NCI-H2171 treated with DMSO at 0.1 percent for 48 hours (cell line): ENCODE measurements at places on chromosomes 12 and 14.

DNA sequence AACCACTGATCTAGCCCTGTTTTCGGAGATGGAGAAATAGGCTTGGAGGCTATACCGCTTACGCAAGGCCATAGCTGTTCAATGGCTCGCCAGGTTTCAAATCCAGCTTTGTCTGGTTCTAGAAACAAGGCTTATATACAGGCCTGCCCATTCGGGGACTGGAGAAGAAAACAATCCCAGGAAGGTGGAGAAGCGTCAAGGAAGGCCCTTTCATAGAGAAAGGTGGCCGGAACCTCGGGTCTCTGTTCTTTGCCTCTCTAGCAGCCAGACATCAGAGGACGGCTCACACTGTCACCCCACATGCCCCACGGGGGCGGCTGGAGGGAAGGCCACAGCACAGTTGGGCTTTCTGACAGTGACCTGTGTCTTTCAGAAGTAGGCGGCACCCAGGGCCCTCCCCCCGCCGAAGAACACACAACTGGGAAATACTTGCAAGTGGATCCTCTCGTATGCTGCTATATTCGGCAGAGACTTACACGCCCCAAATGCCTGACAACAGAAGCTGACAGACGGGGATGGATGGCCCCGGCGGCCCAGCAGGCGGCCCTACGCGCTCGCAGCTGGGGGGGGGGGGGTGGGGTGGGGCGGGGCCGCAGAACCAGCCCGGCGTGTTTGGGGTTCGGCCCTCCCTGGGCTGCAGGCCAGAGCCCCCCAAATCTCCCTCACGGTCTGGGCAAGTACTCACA lies 4.5 kb upstream of the SETD1B start:
- DNase-seq: peak; percentile 72

DNA sequence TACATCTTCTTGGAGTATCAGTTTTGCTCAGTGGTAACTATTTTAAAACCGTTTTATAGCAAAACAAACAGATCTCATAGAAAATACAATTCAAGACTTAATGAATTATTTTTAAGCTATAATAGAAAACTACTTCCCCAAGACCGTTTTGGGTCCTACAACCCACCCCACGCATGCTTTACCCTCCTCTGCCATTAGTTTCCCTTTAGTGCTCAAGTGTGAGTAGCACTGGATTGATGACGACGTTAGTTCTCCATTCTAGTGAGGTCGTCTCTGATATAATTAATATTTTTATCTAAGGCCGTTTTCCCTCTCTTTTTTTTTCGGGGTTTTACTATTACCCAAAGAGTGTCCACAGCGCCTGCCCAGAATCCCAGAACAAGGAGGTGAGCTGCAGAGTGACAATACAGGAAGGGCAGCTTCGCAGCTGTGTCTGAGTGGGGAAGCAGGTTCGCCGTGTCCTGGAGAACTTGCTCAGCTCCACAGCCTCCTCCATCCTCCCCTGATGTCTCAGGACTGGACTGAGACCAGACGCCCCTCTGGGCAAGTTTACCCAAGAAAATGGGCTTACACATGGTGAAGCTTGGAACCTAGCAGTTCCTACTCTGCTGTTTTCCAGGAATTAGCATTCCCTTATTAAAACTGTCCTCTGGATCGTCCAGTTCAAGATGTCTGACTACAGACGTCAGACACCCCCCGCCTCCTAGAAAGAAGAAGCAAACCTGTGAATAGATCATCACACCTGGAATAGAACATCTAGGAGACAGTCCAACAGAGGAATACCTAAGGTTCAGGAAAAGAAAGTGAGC lies 31.9 kb upstream of the MON2 start:
- no peak for DNase-seq

GRCh38 chr14:63752449-63753169 lies 24.7 kb upstream of the SGPP1 start:
- no peak for DNase-seq

GRCh38 chr12:108332791-108333382 lies 6.2 kb downstream of the CMKLR1 start:
- no peak for DNase-seq

DNA sequence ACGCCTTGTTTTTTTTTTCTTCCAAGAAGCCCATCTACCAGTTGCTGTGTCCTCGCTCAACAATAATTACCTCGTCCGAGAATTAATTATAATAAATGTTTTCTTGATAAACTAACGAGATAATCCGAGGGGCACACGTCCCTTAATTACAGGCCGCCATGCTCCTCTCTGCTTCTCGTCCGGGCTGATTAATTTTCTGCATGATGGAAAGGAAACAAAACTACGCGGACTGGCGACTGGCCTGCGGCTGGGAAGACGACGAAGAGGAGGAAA lies 2.2 kb downstream of the OTX2 start:
- DNase-seq: no peak

- DNase-seq: peak; percentile 50
Observed at GRCh38 chr14:90406384-90406798, 9.6 kb downstream of the CALM1 start.

- DNase-seq: no peak
Observed at GRCh38 chr14:52269100-52269499, 1.6 kb downstream of the PTGDR start.

GRCh38 chr14:96280104-96280503 lies 24.1 kb downstream of the BDKRB1 start:
- no peak for DNase-seq

GRCh38 chr12:67589078-67589477 lies 59.5 kb upstream of the DYRK2 start:
- DNase-seq: no peak

DNA sequence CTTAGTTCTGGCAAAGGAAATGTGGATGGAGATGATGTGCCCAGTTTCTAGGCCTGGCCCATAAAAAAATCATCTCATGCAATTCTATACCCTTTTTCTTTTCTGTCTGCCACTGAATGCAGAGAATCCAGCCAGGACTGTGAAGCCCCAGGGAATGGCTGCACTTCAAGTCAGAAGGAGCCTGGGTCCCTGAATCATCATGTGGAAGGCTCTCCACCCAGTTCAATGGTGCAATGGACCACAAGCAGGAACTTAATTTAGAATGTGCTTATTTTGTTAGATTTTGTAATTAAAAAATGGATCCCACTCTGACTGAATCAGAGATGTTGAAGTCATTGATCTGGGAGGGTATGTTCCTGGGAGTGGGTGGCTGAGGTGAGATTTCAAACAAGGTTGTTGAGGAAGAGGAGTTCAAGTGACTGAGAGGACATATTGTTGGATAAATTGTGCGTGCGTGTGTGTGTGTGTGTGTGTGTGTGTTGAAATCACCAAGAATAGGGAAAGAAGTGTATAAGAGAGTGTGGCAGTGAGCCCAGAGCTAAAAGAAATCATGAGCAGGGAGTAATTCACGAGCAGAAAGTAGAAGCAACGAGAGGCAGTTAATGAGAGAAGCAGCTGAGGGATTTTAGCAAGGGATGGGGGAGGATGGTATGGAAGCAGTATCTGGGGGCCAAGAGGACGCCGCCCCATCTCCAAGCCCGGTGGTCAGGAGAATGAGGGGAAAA lies 125.4 kb downstream of the TMX1 start:
- DNase-seq: no peak

- no peak for DNase-seq
Observed at GRCh38 chr14:92502541-92503286, 10.9 kb upstream of the RIN3 start.

DNA sequence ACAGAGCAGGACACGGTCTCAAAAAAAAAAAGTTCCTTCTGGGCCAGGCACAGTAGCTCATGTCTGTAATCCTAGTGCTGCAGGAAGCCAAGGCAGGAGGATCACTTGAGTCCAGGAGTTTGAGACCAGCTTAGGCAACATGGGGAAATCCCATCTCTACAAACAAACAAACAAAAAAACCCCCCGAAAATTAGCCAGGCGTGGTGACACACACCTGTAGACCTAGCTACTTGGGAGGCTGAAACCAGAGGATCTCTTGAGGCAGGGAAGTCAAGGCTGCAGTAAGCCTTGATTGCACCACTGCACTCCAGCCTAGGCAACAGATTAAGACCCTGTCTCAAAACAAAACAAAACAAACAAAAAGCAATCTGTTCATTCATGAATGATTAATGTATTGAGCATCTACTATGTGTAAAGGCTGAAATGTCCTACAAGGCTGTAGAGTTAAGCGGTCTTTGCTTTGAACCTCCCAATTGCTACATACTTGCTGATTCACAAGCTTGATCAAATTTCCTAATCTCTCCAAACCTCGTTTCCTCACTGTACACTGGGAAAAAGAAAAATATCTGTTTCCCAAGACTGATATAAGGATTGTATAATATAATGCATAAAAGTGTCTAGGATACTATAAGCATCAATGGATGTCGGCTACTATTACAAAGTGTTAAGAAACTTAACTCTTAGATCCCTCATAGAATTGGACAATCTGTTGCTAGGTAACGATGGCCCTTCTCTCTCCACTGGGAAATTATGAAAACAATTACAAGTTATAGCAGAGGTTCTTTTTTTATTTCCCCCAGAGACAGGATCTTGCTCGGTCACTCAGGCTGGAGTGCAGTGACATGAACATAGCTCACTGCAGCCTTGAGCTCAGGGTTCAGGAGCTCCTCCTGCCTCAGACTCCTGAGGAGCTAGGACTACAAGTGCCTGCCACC lies 7.9 kb upstream of the RILPL2 start:
- DNase-seq: no peak

GRCh38 chr12:67367843-67368242 lies 98.7 kb downstream of the CAND1 start:
- no peak for DNase-seq

- no peak for DNase-seq
Observed at GRCh38 chr12:12510141-12510540, 52.5 kb downstream of the DUSP16 start.

DNA sequence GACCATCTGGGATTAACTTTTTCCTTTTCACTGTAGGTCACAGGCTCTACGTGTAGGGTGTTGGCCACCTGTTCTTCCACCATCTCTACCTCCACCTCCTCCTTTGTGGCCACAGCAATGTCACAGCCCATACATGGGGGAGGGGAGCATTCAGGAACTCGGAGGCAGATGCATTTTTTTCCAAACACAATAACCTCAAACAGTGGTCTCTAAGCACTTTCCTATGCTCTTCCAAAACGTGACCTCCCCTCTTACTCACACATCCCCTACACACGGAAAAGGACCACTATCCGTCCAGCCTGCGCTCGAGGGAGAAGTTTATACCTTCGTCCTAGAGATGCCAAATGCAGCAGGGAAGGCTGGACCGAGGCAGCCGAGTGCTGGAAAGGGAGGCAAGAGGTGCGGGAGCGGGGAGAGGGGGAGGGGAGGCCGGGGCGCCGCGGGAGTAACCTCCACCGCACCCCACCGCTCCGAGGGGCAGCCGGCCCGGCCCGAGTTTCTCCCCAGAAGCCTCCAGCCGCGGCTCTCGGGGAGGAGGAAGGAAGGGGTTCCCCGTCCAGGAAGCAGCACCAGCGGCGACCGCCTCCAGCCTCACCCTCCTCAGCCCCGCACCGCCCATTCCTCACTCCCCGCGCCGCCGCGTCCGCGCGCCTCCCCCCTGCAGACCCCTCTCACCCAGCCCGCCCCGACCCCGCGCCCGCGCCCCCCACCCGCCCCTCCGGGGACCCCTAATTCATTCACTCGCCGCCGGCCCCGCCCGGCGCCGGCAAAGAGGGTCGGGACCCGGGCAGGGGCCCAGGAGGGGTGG lies 594 bp downstream of the KRAS start:
- peak; percentile 45 for DNase-seq

DNA sequence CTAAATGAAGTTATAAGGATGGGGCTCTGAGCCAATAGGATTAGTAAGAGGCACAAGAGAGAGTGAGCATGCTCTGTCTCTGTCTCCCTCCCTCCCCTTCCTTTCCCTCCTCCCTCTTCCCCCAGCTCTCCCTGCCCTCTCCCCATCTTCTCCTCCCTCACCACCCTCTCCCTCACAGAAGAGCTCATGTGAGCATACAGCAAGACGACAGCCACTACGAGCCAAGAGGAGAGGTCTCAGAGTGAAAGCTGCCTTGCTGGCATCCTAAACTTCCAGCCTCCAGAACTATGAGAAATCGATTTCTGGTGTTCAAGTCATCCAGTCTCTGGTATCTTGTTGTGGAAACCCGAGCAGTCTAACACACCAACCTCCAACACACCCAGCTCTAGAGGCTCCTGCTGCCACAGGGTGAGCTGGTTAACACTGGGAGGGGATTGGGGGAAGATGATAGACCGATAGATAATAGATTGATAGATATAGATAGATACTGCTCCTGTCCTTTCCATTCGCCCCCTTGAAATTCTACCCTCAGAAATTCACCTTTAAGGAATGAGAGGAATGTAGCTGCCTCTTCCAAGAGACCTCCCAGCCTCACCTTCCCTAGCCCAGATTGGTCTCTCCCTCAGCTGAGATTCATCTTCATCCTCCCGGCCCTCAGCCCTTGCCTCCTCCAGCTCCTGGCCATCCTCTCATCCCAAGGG lies 25.8 kb upstream of the ACTN1 start:
- DNase-seq: no peak

GRCh38 chr12:12693111-12693671 lies 2.8 kb downstream of the GPR19 start:
- no peak for DNase-seq

DNA sequence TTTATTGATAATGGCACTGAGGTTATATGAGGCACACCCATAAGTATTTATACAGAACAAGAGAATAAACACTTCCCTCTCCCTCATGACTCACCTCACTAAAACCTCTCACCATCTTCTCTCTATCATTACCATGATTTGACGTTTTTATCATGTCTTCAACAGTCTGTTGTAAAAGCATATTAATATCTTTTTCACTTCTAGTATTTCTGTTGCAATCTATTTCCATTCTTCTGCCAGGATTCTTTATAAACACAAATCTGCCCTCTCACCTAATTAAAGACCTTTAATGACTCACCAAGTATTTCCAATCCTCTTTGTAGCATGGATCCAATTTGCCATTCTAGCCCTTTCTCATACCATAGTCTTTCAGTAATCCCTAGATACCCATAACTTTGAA lies 527.7 kb downstream of the SLC16A7 start:
- no peak for DNase-seq

GRCh38 chr14:35215110-35215813 lies 76.9 kb upstream of the PSMA6 start:
- DNase-seq: peak; percentile 56

- DNase-seq: no peak
Observed at GRCh38 chr14:92247947-92248346, 75.0 kb upstream of the SLC24A4 start.

GRCh38 chr14:103155010-103155409 lies 31.7 kb downstream of the TNFAIP2 start:
- DNase-seq: no peak

DNA sequence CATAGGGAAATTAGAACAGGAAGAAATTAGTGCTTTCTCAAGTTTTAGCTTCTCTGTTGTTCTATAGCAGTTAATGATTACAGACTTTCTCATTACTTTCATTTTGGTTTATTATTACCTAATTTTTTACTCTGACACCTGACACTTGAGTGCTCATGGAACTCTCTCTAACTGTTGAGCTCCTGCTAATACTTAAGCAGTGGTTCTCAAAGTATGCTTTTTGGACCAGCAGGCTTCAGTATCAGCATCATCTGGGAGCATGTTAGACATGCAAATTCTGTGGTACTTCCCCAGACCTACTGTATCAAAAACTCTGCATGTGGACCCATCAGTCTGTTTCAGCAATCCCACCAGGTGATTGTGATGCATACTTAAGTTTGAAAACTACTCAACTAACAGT lies 235.3 kb downstream of the CCDC91 start:
- no peak for DNase-seq
